ENCODE measurements at places on chromosomes 1 and 21. TPM values are rescaled to one million over a fixed set of nuclear protein-coding genes. Genes with fewer than 3 reads are reported as not detected.

The FPGT gene
- total RNA-seq = 12.4 TPM

The OR2T11 gene
- not detected for total RNA-seq

- no peak overlapping the region for H3K27ac ChIP-seq
- no peaks in the 10 kb centered on the region for H3K4me1 ChIP-seq
- H3K4me3 ChIP-seq = no peak overlapping the region
- no peak for DNase-seq
Observed at GRCh38 chr21:27796106-27796505, 829.2 kb upstream of the ADAMTS5 start.

GRCh38 chr1:241317676-241318075 lies 39.3 kb downstream of the RGS7 start:
- H3K36me3 ChIP-seq = no peaks in the 10 kb centered on the region
- no peaks in the 10 kb centered on the region for H3K4me1 ChIP-seq
- H3K27ac ChIP-seq = no peak overlapping the region
- H3K27me3 ChIP-seq = no peaks in the 10 kb centered on the region
- no peak for DNase-seq

GRCh38 chr1:223198628-223198965 lies 55.5 kb upstream of the TLR5 start:
- H3K4me1 ChIP-seq = peaks cover 2% of the 10 kb centered on the region
- no peak overlapping the region for H3K4me3 ChIP-seq
- DNase-seq = no peak
- no peak overlapping the region for H3K27ac ChIP-seq
- H3K27me3 ChIP-seq = no peaks in the 10 kb centered on the region

GRCh38 chr21:35410656-35411055 lies 361.6 kb upstream of the RUNX1 start:
- H3K27me3 ChIP-seq = peaks cover 12% of the 10 kb centered on the region
- H3K4me3 ChIP-seq = no peak overlapping the region
- peaks cover 3% of the 10 kb centered on the region for H3K4me1 ChIP-seq
- no peak overlapping the region for H3K27ac ChIP-seq

The CBR3 gene
- total RNA-seq = 14.6 TPM

The ACTL8 gene
- total RNA-seq = not detected

The BSND gene
- not detected for total RNA-seq

- no peaks in the 10 kb centered on the region for H3K36me3 ChIP-seq
- DNase-seq = peak; percentile 54
- H3K4me3 ChIP-seq = peak overlapping the region; percentile 78
- H3K27me3 ChIP-seq = peaks cover 72% of the 10 kb centered on the region
Observed at GRCh38 chr1:71046891-71047634, 553 bp downstream of the PTGER3 start.

GRCh38 chr1:175543447-175543846 lies 199.9 kb downstream of the TNR start:
- peaks cover 5% of the 10 kb centered on the region for H3K27me3 ChIP-seq
- H3K4me3 ChIP-seq = no peak overlapping the region
- no peaks in the 10 kb centered on the region for H3K36me3 ChIP-seq
- H3K4me1 ChIP-seq = peaks cover 3% of the 10 kb centered on the region

DNA sequence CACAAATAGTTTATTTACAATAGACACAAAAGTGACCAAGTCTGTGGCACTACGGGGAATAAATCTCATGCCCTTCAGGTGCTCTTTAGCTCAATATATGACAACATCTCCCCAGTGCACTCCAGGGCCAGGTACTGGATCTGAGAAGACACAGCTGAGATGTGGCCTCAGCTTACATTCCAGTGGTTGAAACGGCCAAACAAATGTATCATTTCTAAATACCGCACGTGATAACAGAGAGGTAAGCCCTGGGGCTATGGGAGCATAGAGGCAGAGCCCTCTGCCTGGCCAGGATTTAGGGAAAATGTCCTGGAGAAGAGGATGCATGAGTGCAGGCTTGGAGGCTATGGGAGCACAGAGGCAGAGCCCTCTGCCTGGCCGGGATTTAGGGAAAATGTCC lies 630.5 kb downstream of the SMYD3 start:
- H3K36me3 ChIP-seq = no peaks in the 10 kb centered on the region
- no peak for DNase-seq
- no peak overlapping the region for H3K27ac ChIP-seq
- H3K4me3 ChIP-seq = no peak overlapping the region

DNA sequence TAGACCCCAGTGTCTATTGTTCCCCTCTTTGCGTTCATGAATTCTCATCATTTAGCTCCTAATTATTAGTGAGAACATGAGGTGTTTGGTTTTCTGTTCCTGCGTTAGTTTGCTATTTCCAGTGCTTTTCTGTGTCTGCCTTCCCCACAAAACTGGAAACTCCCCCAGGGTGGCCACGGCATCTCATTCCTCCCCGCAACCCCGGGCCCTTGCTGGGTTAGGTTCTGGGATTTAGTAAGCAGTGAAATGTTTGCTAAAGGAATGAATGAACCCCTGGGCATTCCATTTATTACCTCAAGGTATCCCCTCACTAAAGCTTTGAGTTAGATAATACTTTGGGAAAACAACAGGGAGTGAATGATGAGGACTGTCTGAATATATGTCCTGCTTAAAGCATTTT lies 142.9 kb downstream of the GLUL start:
- DNase-seq = no peak
- H3K4me1 ChIP-seq = peaks cover 2% of the 10 kb centered on the region
- H3K4me3 ChIP-seq = no peak overlapping the region
- H3K36me3 ChIP-seq = no peaks in the 10 kb centered on the region
- H3K27ac ChIP-seq = no peak overlapping the region

GRCh38 chr1:183374825-183375224 lies 43.4 kb downstream of the NMNAT2 start:
- H3K27ac ChIP-seq = no peak overlapping the region
- H3K36me3 ChIP-seq = no peaks in the 10 kb centered on the region
- no peak for DNase-seq

DNA sequence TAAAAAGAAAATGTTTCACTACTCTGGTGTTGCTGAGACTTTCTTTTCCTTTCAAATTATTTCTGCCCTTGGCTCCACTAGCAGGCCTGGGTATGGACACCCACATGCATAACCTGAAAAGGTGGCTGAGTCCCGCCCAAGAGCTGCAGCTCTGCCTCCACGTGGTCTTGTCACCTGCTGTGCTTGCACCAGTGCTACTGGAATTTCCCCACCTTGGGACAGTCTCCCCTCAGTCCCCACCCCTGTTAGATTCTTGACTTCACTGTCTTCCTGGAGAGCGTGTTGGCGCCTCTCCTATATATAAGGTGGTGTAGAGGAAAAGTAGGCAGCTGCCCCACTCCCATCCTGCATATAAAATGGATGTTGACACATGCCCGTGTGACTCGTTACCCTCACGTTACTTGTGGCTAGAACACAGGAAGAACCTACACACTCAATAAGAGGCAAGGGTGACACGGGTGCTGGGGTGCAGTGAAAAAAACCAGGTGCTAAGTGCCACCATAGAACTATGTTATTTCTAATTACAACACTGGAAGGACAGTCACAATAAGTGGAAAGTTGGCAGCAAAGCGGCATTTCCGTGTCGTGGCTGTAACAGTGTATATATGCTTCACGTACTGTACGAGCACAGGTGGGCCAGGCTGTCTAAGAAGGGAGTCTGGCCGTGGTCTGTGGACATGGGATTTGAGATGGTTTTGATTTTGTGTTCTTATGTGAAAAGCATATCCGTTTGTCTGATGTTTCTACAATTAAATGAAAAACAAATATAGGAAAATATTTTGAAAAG lies 61.0 kb downstream of the POFUT2 start:
- no peaks in the 10 kb centered on the region for H3K27me3 ChIP-seq
- no peak overlapping the region for H3K27ac ChIP-seq
- H3K4me3 ChIP-seq = no peak overlapping the region
- DNase-seq = no peak
- peaks cover 3% of the 10 kb centered on the region for H3K36me3 ChIP-seq

DNA sequence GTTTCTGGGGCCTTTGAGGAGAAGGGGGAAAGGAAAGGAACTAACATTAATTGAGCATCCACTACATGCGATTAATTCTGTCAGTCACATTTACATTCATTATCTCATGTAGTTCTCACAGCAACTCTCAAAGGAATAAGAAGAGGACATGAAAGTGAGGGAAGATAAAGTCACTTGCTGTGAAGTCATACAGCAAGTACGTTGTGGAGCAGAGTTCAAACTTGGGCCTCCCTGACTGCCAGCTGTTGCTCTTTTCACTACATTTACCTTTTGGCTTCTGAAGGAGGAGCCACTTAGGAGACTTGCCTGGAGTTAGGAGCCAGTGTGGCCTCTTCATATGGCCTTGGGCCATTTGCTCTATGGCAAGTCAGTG lies 6.2 kb downstream of the ZNF691 start:
- no peaks in the 10 kb centered on the region for H3K27me3 ChIP-seq
- no peak for DNase-seq
- H3K36me3 ChIP-seq = peaks cover 56% of the 10 kb centered on the region
- no peak overlapping the region for H3K27ac ChIP-seq

DNA sequence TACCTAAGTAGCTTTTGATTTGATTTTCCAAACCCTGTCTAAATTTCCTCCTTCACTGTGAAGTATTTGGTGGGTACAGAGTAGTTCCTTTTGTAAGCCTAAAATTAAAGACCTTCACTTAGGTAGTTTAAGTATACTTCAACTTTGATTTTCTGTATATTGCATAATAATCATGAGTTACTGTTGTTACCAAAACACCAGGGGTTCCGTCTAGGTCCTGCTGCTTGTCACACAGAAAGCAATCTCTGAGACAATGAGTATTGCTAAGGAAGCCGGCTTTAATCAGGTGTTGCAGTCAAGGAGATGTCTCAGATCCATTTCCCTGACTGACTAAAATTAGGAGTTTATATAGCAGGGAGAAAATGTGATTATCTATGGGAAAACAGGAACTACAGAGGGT lies 15.3 kb downstream of the RPS6KC1 start:
- H3K4me1 ChIP-seq = peaks cover 12% of the 10 kb centered on the region
- H3K36me3 ChIP-seq = peaks cover 2% of the 10 kb centered on the region
- H3K27me3 ChIP-seq = no peaks in the 10 kb centered on the region
- H3K4me3 ChIP-seq = no peak overlapping the region

The FCRLB gene
- 0.97 TPM for total RNA-seq

DNA sequence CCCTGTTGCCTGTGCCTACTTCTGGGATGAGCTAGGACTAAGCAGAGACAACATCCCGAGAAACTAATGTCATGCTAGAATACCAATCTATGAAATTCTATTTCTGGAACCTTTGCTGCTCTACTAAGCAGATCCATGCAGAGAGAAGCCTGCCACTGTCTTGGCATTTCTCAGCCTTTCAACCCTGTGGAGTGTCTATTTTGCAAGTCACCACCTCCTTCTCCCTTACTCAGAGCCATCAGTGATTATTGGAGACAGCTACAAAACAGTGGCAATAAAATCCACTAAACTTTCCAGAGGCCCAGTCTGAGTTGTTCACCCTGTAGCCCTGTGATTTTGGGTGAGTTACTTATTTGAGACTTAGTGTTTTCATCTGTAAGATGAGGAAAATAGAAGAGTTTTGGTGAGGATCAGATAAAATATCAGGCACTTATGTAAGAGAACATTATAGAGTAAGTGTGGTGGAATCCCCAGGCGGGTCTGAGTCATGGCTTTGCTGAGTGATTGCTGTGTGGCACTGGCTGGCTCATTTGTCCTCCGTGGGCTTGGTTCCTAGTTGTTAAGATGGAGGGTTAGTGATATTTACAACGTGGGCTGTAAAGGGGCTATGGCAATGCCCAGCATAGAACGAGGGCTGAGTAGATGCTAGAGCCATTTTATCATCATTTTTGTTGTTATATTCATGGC lies 61.1 kb downstream of the FMN2 start:
- H3K27me3 ChIP-seq = no peaks in the 10 kb centered on the region
- no peak overlapping the region for H3K27ac ChIP-seq
- no peaks in the 10 kb centered on the region for H3K36me3 ChIP-seq
- H3K4me3 ChIP-seq = no peak overlapping the region
- DNase-seq = no peak

DNA sequence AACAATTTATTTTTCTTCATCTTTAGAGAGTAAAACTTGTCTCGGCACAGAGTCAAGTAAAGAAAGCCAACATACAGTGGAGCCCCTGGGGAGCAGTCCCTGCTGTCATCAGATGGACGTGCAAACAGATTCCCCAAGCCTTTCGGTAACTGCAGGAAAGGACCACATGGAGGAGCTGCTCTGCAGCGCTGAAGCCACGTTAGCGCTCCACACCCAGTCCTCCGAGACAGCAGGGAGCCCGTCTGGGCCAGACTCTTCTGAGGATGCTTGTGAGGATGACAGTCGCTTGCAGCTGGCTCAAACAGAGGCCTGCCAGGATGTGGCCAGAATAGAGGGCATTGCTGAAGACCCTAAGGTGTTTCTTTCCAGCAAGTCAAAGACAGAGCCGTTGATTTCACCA lies 77.1 kb upstream of the SCCPDH start:
- no peak overlapping the region for H3K27ac ChIP-seq
- peaks cover 5% of the 10 kb centered on the region for H3K4me1 ChIP-seq
- peaks cover 27% of the 10 kb centered on the region for H3K36me3 ChIP-seq
- H3K4me3 ChIP-seq = no peak overlapping the region
- no peaks in the 10 kb centered on the region for H3K27me3 ChIP-seq
